Stomach (tissue), 19 donors: ENCODE measurements at places on chromosomes 3 and 15. TPM values are rescaled to one million over a fixed set of nuclear protein-coding genes. Genes with fewer than 3 reads are reported as not detected.

The SLC9A9 gene
- 3.1 TPM for polyA plus RNA-seq

The VPS13C gene
- polyA plus RNA-seq: 5.4 TPM

The CKMT1B gene
- 17.2 TPM for polyA plus RNA-seq

The FOXL2 gene
- polyA plus RNA-seq: not detected

The PGBD4 gene
- polyA plus RNA-seq: 0.44 TPM

The DGKG gene
- polyA plus RNA-seq: 0.12 TPM

The DUOXA2 gene
- polyA plus RNA-seq: 8.9 TPM

The ITPR1 gene
- polyA plus RNA-seq: 11.8 TPM

The BCL2A1 gene
- polyA plus RNA-seq: 4.4 TPM

The KLHL6 gene
- 0.76 TPM for polyA plus RNA-seq

The COL8A1 gene
- 0.90 TPM for polyA plus RNA-seq
